ENCODE measurements at places on chromosomes 7 and 10.
A peak's percentile ranks its signal among the peaks of the same experiment; 100 is the strongest.

DNA sequence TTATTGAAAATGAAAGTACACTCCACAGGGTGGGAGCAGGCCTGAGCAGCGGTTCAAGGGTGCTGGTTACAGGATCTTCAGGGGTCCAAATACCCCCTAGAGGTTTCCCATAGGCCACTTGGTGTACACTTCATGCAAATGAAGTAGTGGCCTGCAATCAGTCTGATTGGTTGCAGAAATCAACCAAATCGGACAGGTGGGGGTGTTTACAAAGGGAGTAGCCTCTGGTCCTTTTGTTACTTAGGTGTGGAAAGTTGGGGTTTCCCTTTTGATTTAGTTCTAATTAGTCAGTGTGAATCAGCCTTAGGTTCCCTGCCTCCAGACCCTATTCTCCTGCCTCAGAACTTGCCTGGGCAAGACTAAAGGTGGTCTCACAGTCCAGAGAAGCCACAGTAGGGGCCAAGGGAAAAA is 49.6 kb downstream of the SYPL1 start:
- no peak for DNase-seq

DNA sequence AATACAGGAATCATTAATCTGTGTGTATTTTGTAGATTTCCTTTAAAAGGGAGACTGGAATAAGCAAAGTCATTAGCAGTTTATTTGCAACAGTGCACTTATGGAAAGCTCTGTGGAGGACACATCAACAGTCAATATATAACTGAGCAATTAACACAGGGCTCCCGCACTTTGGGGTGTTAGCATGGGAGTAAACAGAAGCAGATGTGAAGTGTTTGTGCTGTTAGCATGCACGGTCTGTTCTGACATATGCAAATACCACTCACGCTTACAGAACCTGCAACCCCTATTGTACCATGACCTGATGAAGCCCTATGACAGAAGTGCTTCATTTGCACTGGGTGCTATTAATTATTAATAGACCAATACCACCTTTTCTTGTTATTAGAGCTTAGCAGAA is 118.9 kb downstream of the PPP1R3A start:
- DNase-seq, result no peak

- DNase-seq, result no peak
These were observed 2.1 kb downstream of the FAM20C start for GRCh38 chr7:194252-195009.

GRCh38 chr10:113111260-113111659 is 161.2 kb downstream of the TCF7L2 start:
- DNase-seq, result no peak

DNA sequence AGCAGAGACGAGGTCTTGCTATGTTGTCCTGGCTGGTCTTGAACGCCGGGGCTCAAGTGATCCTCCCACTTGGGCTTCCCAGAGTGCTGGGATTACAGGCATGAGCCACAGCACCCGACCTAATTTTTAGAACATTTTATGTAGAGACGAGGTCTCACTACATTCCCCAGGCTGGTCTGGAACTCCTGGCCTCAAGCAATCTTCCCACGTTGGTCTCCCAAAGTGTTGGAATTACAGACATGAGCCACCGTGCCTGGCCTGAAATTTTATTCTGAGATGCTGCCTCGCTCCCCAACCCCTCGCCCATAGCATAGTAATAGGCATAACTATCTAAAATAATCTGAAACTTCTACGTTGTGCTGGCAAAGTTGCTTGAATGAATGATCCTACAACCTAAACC is 21.9 kb downstream of the SFXN4 start:
- no peak for DNase-seq

DNA sequence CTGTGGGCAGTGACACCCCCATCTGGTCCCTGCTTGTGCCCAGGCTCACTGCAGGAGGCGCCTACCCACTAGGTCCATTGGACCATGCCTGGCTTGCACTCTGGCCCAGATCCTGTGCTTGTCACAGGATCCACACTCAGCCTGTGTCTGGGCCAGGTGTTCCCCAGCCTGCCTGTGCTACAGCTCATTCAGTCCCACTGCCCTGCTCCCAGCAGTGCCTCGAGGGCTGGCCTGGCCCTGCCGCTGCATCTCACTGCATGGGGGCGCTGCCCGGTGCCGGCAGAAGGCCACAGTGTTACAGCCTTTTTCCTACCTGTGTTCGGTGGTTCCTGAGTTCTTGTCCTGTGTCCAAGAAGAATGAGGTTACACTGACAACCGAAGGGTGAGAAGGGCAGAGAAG is 21.3 kb downstream of the SDHAF3 start:
- DNase-seq, result no peak

GRCh38 chr10:70258216-70258615 is 25.0 kb upstream of the PPA1 start:
- DNase-seq, result no peak

GRCh38 chr10:91541481-91541880 is 91.4 kb downstream of the PPP1R3C start:
- no peak for DNase-seq

- DNase-seq, result peak; percentile 30
These were observed 33.5 kb upstream of the ADAM12 start for GRCh38 chr10:126421756-126422256.

- peak; percentile 76 for DNase-seq
These were observed 120.2 kb upstream of the TMEM229A start for GRCh38 chr7:124152859-124153692.

GRCh38 chr7:69833964-69834363 is 235.7 kb downstream of the AUTS2 start:
- DNase-seq, result no peak

GRCh38 chr10:98664329-98665042 is 217.8 kb upstream of the HPS1 start:
- no peak for DNase-seq

- DNase-seq, result no peak
These were observed 3.0 kb downstream of the IKZF1 start for GRCh38 chr7:50307368-50308032.

GRCh38 chr10:97463363-97464132 is 17.6 kb downstream of the ZDHHC16 start:
- DNase-seq, result peak; percentile 55

GRCh38 chr7:139328375-139328774 is 12.8 kb upstream of the FMC1 start:
- no peak for DNase-seq

GRCh38 chr7:100538348-100538653 is 702 bp upstream of the AGFG2 start:
- no peak for DNase-seq

GRCh38 chr7:150357771-150358427 is 10.7 kb upstream of the REPIN1 start:
- DNase-seq, result no peak

DNA sequence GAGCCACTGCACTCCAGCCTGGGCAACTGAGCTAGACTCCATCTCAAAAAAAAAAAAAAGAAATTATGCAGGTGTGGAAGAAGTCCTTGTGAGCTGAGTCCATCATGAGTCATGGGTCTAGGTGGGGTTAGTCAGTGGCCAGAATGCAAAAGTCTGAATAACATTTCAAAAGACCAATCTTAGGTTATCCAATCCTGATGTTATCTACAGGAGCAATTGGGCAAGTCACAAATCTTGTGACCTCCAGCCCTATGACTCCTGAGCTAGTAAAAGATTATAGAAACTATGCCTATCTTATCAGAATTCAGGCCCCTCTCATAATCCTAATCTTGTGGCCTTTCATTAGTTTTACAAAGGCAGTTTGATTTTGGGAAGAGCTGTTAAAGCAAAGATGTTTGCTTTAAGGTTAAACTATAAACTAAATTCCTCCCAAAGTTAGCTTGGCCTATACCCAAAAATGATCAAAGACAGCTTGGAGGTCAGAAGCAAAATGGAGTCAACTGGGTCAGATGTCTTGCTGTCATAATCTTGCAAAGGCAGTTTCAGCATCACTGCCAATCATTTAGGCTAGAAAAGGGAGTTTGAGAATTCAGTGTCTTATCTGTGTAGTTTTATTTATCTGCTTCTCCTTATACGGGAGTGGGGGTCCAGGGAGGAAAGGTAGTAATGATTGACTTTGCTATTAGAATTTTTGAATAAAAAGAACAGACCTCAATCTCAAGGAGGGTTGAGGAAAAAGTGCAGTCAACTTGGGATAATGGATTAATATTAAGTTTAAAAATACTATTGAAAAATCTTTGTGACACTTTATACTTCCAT is 71.2 kb upstream of the TRIM24 start:
- no peak for DNase-seq

- no peak for DNase-seq
These were observed 92.7 kb downstream of the SEMA3D start for GRCh38 chr7:85094046-85094725.

GRCh38 chr10:132452651-132453469 is 55.9 kb downstream of the PWWP2B start:
- DNase-seq, result peak; percentile 35

DNA sequence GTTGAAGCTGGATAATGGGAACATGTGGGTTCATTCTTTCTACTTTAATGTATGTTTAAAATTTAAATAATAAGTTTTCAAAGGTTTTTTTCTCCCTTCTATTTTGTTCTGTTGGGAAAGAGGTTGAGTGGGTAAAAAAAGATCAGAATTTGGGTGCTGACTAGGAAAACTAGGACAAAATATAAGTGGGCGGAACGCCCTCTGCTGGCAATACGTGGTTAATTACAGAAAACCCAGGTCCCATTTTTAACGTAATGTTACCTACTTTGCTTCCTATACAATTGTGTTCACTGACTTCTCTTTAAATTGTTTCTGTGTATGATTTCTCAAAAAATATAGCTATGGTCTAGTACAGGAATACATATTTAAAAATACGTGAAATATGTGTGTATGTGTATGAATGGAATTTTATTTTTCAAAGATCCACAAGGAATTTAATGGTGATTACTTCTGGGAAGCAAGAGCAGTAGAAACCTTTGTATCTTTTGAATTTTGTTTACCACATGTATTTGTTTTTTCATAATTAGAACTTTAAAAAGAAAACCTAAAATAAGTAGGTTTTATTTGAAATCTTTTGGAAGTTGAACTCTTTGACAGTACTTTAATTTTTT is 8.7 kb downstream of the ECD start:
- peak; percentile 58 for DNase-seq

- DNase-seq, result no peak
These were observed 118.9 kb downstream of the CDK14 start for GRCh38 chr7:90715067-90715466.

- no peak for DNase-seq
These were observed 4.1 kb downstream of the ABLIM1 start for GRCh38 chr10:114653926-114654325.

DNA sequence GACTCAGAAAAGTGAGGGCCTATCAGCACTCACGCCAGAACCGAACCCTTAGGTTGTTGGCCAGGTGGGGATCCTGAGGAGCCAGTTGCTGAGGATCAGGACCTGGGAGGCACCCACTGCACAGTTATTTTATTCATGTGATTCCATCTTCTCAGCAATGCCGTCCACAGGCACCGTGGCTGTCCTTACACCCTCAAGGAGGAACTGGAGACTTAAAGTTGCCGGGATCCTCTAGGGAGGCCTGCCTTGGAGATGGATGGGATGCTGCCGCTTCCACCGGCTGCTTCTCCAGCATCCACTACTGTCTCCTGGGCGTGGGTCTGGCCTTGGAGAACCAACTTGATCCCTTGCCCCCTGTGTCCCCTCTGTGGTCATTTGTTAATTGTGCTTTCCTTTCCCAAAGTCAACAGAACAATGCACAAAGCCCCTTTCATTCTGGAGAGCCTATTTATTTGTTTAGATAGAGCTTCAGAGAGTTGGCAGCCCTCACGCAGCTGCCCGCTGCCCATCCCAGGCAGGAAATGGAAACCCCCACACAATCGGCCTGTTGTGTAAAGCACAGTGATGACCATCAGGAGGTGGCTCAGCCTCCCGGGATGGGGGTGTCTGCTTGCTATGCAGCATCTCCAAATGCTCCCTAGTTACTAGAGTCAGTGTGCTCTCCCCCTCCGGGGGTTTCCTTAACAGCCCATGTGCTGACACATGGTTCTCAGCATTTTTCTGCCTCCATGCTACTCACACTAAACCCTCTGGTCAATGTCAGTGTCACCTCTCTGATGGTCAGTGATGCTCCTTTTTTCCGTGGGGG is 52.9 kb upstream of the IGFBP3 start:
- peak; percentile 87 for DNase-seq

DNA sequence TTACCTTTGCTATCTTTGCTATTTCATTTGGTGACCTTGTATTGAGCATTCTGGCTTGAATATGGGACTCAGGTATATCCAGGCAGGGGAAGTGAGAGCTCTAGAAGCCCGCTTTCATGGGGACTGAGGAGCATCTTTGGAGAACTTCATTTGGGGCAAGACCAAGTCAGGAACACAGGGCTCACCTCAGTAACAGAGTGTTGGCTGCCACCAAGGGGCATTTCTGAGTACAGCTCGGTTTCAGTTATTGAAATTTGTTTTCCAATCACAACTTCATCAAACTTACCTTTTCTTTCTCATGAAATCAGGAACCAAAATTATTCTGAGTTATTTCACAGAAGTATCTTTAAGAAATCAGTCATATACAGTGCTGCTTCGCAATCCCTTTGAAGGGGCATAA is 337.2 kb downstream of the C7orf25 start:
- DNase-seq, result no peak

GRCh38 chr7:71982851-71983250 is 429.3 kb downstream of the CALN1 start:
- DNase-seq, result no peak

GRCh38 chr7:149256568-149256967 is 5.4 kb upstream of the ZNF783 start:
- no peak for DNase-seq

DNA sequence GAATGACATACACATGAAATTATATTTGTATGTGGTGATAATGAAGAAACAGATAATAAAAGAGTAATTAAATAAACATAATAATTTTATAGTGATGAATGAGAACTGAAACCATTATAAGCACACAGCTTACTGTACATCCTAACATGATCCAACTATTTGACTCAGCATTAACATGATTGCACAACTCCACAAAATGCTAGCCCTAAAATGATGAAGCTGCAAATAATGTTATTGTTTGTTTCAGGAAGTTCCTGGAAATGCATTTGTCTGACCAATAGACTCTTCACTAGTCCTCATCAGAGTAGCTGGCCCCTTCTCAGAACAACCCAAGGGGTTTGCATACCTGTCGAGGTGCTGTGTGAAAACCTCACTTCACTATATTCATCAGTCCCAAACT is 115.5 kb downstream of the RTKN2 start:
- DNase-seq, result no peak
